ENCODE measurements at places on chromosomes 7 and 10.

GRCh38 chr7:140390466-140391190 is 7.7 kb downstream of the SLC37A3 start:
- no peak for DNase-seq

DNA sequence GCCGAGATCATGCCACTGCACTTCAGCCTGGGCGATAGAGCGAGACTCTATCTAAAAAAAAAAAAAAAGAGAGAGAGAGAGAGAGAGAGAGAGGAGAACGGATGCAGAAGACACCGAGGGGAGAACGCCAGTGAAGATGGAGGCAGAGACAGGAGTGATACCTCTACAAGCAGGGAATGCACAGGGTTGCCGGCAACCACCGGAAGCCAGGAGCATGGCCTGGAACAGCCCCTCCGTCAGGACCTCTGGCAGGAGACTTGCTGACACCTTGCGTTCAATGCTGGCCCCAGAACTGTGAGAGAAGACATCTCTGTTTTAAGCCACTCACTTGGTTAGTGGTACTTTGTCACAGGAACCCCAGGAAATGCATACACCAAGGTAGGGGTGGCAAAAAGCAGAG is 38.1 kb upstream of the DUSP5 start:
- peak; percentile 6 for DNase-seq

- no peak for DNase-seq
Observed at GRCh38 chr7:107372298-107372697, 97.6 kb upstream of the GPR22 start.

DNA sequence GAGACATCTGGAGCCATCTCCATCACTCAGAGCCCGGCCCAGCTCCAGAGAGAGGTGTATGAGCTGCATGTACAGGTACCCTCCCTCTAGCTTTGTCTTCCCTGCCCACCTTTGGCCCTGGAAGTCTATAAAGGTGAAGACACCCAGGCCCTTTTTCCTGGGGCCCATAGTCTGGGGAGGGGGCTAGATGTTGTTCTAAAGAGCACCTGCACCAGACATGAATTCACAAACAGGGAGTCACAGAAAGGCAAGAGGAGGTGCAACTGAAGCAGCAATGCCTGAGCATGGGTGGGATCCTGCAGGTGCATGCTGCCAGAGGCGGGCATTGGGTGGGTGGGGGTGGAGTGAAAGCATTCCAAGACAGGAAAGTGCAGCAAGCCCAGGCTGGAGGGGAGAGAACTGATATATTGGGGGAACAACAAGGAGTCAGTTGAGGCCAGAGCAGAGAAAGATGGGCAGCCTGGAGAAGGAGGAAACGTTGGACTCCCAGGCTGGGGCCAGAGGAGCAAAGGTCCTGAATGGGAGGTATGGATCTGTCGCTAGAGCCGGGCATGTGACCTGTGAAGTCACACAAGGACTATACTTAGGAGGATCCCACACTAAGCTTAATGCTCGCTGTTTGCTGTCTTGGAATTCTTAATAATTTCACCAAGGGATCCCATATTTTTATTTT is 11.7 kb downstream of the CDHR1 start:
- no peak for DNase-seq

- peak; percentile 43 for DNase-seq
Observed at GRCh38 chr7:105806592-105807447, 69.6 kb downstream of the ATXN7L1 start.

DNA sequence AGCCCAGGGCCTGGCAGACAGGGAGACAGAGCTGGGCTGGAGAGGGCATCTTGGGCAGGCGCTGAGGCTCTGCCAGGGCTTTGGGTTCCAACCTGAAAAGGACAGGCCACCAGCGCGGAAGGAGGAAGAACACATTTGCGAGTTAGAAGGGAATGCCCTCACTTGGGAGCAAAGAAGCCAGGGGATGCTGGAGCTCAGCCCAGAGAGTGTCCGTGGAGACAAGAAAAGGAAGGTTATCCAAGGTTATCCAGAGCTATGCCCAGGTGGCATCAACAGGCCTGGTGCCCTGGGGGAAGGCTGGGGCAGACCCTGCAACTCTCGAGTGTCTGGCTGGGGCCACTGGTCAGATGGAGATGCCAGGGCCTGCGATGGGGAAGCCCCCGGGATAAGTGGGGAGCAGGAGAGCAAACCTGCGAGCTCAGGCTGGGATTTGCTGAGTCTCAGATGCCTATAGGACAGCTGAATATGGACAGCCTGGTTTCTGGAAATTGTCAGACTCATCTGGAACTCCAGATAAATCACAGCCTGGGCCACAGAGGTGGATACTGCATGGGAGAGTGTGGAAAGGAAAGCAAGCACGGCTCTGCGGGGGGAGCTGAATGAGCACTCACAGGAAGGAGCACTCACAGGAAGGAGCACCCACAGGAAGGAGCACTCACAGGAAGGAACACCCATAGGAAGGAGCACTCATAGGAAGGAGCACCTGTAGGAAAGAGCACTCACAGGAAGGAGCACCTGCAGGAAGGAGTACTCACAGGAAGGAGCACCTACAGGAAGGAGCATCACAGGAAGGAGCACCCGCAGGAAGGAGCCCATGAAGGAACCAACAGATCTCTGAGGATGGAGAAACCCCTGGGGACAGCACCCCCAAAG is 152.1 kb downstream of the ADAM12 start:
- no peak for DNase-seq

GRCh38 chr10:58797356-58797755 is 284.7 kb downstream of the BICC1 start:
- DNase-seq, result no peak

- no peak for DNase-seq
Observed at GRCh38 chr10:54607983-54608382, 193.0 kb downstream of the PCDH15 start.

GRCh38 chr10:124497196-124497881 is 35.7 kb downstream of the LHPP start:
- no peak for DNase-seq

GRCh38 chr7:46152696-46153095 is 231.6 kb upstream of the IGFBP3 start:
- no peak for DNase-seq

DNA sequence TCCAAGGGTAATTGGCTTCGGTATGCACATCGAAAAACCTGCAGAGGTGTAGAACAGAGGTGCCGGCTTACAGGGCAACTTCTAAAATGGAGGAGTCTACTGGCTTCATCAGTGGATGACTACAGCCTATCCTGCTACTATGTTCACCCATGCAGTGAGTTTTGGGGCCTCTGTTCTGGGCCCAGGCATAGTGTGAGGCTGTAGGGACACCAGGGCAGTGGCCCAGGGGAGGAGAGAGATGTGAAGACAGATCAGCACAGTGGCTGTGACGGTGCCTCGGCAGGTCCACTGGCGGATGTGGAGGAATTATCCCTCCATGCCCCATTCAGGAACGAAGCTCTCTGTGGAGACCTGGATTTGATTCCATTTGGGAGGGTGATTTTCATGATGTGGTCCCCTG is 235.3 kb upstream of the MKI67 start:
- no peak for DNase-seq

GRCh38 chr10:49292565-49293207 is 6.3 kb upstream of the C10orf71 start:
- no peak for DNase-seq

GRCh38 chr7:121831351-121831750 is 41.6 kb upstream of the PTPRZ1 start:
- no peak for DNase-seq

- no peak for DNase-seq
Observed at GRCh38 chr7:156017916-156018700, 205.8 kb upstream of the SHH start.

GRCh38 chr7:155386608-155387007 is 71.3 kb upstream of the EN2 start:
- no peak for DNase-seq

DNA sequence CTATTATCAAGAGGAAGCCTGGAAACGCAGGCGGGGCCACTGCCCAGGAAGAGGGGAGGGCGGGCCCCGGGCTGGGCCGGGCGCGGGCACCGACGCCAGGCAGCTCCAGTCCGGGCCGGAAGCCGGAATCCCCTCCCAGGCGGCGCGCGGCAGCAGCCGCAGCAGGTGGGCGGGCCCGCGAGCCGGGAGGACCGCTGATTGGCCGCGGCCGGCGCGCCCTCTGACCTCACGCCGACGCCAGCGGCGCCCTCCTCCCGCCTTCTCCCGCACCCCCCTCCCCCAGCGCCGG is 438 bp downstream of the BCL7B start:
- peak; percentile 96 for DNase-seq

- no peak for DNase-seq
Observed at GRCh38 chr7:155322530-155322929, 24.9 kb downstream of the INSIG1 start.

Data from activated naive CD8-positive, alpha-beta T cell treated with anti-CD3 and anti-CD28 coated beads, Interleukin-2, amount 10 ng/mL, durations not matched to agents 7 days and 5 days (primary cell).